NCI-H1694 treated with DMSO at 0.1 percent for 48 hours (cell line): ENCODE measurements at places on chromosomes 16 and 17.

GRCh38 chr16:70565053-70565452, 41.4 kb downstream of the SF3B3 start:
- no peak for DNase-seq

DNA sequence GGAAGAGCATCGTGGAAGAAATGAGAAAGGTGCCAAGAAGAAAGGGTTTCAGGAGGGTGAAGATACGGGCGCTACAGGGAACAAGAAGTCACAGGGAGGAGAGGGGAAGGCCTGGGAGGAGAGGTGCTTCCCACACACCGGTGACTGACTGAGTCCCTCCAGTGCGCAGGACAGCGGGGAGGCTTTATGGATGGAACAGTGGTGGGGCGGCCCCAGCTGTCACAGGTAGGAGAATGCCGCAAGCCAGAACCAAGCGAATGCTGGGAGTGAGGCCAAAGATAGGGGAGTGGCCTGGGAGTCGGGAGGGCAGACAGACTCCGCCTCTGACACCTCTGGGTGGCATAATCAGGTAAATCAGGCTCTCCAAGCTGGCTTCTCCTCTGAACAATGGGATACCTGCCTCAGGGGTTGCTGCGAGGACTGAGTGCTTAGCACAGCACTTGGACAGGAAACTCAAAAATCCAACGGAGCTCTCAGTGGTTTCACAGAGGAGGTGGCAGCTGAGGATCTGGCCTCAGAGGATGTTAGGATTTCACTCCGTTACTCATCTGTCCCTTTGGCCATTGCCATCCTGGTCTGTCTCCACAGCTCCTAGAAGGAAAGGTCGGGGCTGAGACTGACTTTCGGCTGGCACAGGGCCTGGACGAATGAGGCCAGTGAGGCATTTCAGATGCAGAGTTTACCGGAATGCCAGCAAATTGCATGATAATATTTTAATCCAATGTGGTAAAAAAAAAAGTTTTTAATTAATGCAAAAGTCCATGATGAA, 717 bp upstream of the CNP start:
- DNase-seq = peak; percentile 46

GRCh38 chr16:57882206-57882605, 79.9 kb upstream of the KIFC3 start:
- DNase-seq = no peak

GRCh38 chr16:1152123-1152638, 725 bp upstream of the CACNA1H start:
- no peak for DNase-seq

DNA sequence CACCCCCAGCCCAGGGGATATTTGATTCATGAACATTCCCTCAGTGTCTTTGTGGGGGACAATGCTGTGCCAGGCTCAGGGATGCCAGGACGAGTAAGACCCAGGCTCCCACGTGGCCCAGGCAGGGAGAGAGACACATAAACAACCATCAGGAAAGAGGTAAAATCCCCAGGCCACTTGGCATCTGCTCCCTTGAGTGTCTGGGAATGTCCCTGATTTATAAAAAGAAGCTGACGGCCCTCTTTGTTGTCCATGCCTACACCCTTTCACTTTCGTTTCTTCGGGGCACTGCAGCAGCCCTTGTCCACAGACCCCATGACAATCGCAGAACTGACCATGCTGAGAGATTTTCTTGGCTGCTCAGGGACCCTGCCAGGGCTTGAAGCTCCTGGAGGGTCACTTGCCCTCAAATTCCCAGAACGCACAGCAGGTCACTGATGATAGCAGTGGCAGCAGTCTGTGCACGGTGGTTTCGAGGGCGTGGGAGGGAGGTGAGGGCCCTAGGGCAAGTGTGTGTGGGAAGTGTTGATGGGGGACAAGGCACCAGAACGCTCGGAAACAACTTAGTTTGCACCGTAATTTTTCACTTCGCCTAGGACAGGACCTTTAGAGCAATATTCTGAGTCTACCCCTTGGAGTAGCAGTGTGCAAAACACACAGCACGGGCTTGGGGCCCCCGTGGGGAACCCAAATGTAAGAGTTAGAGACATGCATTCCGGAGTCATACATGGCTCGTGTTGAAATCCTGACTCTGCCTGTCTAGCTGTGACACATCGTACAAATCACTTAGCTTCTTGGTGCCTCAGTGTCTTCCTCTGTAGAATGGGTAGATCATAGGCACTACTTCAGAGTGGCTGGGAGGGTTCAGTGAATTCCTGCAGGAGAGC, 4.7 kb downstream of the NOD2 start:
- no peak for DNase-seq

- DNase-seq = no peak
Observed at GRCh38 chr17:4519361-4519788, 20.7 kb downstream of the SPNS2 start.

GRCh38 chr16:88350922-88351321, 31.8 kb upstream of the ZNF469 start:
- no peak for DNase-seq

- no peak for DNase-seq
Observed at GRCh38 chr16:48099455-48099854, 56.3 kb downstream of the ABCC12 start.
